ENCODE measurements at places on chromosomes 7 and 10.
A peak's percentile ranks its signal among the peaks of the same experiment; 100 is the strongest.

- DNase-seq: no peak
These were observed 62.5 kb downstream of the DAGLB start for GRCh38 chr7:6385110-6385781.

DNA sequence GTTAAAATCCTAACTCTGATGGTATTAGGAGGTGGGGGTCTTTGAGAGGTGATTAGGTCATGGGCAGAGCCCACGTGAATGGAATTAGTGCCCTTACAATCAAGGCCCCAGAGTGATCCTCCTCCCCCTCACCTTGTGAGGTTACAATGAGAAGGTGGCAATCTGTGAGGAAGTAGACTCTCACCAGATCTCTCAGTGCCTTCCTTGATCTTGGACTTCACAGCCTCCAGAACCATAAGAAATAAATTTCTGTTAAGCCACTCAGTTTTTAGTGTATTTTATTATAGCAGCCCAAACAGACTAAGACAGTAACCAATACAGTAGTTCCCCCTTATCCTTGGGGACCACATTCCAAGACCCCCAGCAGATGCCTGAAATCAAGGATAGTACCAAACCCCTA, 32.0 kb downstream of the STRA8 start:
- no peak for DNase-seq

DNA sequence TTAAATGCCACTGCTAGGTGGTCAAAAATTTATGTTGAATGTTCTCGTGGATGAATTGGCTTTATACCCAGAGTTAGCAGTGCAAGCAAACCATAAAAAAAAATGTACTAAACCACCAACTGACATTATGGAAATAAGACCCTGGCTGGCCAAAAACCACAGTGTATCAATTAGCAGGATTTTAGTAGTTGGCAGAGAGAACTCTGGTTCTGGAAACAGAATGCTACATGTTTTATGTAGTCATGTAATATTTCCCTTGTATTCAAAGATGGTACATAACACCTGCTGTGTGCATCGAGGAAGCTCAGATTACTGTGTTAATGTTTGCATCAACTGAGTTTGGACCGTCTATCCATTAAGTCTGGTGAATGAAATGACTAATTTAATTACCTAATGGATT, 618.5 kb downstream of the CCSER2 start:
- DNase-seq: no peak

DNA sequence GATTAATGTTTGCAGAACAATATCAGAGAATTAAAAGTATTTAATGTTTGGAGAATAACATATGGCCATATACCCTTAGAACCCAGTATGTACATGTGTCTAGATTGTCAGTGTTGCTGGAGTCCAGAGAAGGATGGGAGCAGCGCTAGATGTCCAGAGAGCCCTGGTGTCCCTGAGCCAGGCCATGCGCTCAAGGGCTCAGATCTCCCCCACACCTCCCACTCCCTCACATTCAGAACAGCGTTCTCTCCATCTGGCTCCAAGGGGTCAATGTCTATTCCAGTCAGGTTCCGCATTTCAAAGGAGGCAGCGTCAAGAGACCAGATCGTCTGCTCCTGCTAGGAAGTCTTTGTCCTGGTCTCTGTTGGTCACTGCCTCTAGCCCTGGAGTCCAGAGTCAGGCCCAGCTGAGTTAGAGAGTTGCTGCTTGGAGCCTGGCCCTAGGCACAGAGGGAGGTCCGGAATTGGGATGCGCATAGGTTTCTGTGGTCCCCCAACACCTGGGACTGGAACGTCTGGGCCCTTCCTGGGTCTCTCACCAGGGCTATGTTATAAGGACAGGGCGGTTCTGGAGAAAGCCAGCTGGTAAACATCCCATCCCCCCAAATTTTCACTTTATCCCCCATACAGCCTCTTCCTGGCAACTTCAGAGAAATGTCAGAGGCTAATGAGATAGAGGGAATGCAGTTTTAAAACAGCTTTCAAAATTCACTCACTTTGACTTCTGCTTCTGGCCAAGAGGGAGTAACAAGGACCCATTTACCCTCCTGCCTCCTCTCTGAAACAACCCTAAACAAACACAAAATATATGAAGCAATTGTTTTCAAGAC, 6.5 kb upstream of the WDR86 start:
- DNase-seq: no peak

DNA sequence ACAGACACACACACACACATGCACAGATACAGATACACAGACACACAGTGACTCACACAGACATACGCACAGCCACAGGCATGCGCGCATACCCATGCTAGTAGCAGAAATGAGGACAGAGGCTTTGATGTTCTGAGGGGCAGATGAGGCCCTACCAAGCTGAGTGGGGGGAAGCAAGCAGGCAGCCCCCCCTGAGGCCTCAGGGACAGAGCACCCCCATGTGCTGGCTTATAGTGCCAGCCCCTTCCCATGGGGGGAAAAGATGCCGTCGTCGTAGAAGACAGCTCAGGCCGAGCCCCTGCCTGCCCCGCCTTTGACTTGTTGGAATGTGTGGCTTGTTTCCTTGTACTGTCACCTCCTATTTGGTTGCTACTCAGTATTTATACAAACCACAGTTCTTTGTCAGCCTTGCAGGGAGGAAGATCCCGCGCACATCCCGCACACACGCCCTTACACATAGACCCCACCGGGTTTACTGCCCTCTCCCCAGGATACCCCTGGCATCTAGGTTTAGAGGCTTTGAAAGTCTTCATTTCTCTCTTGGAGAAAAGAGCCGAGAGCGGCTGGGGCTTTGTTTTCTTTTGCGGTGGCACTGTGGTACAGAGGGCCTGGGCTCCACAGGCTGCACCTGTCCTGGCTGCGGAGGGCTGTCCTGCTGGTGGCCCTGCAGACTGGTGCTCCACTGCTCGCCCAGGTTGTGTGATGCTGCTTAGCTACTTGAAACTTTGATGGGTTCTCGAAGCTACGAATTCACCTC, 112.5 kb downstream of the DOCK1 start:
- no peak for DNase-seq

DNA sequence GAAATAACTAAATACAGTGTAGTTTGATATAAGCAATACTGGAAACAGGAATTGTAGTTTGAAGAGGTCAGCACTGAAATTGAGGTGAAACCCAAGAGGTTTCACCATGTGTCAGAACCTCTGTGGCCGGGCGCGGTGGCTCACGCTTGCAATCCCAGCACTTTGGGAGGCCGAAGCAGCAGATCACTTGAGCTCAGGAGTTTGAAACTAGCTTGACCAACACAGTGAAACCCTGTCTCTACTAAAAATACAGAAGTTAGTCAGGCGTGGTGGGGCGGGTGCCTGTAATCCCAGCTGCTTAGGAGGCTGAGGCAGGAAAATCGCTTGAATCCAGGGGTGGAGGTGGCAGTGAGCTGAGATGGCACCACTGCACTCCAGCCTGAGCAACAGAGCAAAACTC, 13.7 kb downstream of the AHCYL2 start:
- no peak for DNase-seq

DNA sequence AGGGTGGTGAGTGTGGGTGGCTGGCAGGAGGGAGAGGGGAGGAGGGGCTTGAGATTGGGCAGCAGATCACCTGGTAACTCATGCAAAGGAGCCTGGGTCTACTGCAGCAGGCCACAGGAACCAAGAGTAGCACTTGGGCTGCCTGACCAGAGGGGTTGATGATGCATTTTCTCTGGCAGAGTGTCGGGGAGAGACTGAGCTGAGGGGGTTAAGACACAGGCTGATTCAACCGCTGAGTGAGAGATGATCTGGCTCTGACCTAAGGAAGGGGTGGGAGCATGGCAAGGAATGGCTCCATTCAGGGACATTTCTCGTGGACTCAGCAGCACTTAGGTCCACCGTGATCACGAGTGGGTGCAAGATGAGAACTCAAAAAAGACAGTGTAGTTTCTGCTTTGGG, 115.5 kb upstream of the STK17A start:
- no peak for DNase-seq

DNA sequence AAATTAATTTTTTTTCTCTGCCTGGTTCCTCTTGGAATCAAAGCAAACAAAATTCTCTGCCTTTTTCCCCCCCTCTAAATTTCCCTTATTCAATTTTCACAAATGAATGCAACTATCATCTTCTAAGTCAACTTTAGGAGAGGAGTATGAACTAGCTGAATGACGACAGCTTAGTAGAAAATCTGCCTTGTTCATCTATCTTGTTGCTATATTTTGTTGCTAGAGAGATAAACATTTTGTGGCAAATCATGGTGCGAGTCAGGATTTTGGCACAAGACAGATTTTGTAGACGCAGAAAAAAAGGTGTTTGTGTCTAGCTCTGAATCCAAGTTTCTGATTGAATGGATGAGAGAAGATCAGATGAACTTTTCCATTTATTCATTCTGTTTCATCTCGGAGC, 81.0 kb upstream of the FZD8 start:
- DNase-seq: no peak

DNA sequence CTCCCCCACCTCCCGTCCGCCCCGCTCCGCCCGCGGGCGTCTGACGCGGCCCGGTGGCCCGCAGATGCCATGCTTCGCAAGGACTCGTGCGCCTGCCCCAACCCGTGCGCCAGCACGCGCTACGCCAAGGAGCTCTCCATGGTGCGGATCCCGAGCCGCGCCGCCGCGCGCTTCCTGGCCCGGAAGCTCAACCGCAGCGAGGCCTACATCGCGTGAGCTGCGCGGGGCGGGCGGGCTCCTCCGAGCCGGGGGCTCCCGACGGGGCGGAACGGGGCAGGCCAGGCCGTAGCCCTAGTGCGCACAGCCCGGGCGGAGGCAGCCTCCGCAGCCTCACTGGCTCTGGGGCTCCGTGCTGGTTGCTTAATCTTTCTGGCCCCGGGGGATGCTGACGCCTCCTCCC, 2.8 kb downstream of the ASIC3 start:
- DNase-seq: peak; percentile 66

GRCh38 chr10:114519756-114520293, 115.5 kb upstream of the AFAP1L2 start:
- DNase-seq: no peak

- no peak for DNase-seq
These were observed 48.3 kb downstream of the ATXN7L1 start for GRCh38 chr7:105828141-105828540.

DNA sequence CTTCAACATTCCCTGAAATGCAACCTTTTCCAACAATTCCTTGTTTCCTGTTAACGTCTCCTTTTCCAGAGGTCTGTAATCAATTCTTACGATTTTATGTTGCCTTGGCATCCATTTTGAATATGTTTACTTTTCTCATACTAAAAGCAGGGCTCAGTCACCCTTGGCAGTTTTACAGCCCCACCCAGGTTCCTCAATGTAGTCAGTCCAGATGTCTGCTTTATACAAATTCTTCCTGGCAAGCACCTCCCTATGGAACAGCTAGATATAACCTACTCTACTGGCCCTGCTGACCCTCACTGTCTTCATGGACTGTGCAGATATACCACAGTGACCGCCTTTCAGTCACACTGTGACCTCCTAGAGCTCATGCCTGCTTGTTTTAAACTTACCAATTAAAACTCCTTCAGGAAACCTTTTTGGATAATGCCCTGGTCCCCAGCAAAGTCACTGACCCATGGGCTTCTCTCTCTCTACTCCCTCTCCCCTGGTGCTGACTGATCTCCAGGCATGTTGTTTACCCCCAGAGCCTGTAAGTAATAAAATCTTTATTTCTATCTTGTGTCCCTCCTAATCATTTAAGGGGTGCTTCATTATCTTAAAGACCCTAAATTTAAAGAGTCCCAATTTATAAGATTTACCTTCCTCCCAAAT, 147.1 kb upstream of the STEAP1 start:
- DNase-seq: no peak

GRCh38 chr7:47384755-47385535, 197.0 kb downstream of the TNS3 start:
- DNase-seq: no peak

DNA sequence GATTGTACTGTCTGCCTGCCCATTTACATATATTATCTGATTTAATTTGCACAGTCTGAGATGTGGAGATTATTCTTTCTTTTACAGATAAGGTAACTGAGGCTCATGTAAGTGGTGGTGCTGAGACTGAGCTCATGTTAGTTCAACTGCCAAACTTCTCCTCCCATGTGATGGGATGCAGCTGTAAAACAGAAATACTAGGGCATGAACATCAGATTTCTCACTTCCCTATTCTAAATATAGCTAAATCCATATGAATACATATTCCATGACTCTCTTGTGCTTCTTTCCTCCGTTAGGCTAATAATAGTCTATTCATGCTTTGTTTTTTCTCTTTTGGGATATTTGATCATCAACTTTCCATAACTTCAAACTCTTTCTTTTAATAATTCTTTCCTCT, 84.7 kb downstream of the PTPRZ1 start:
- DNase-seq: no peak

GRCh38 chr10:8803992-8804391, 749.5 kb downstream of the GATA3 start:
- no peak for DNase-seq
